Adrenal gland (tissue), 19 donors: ENCODE measurements at places on chromosomes 11 and 22.

- H3K4me1 ChIP-seq = peaks cover 12% of the 10 kb centered on the region
- DNase-seq = no peak
- no peak overlapping the region for H3K27ac ChIP-seq
- no peak overlapping the region for H3K4me3 ChIP-seq
These were observed 25.3 kb downstream of the TPST2 start for GRCh38 chr22:26564672-26565071.

DNA sequence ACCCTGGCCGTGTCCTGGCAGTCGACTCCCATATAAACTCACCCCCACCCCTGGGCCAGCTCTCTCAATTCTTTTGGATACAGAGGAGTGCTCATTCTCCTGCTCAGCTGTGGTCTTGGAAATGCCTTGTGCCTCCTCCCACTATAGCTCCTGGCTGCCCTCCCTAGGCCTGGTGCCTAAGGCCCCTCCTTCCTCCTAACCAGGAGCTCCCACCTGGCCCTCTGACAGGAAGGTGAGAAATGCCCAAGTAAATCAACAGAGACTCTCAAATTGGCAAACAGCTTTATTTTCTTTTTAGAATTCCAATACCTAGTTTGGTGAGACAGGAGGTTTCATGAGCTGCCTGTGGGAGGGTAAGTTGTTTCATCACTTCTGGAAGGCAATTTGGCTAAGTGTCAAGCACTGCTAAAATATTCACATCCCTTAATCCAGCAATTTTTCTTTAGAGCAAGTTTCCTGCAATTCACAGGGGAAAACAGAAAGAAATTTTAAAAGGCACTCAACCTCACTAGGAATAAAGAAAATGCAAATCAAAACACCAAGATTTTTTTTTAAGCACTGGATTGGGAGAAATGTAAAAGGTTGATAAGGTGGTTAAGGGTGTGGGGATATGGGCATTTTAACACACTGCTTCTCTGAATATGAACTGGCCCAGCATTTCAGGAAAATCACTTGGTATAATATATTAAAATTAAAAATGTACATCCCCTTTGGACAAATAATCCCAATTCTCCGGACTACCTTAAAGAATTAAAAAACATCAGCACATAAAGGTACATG lies 209.7 kb upstream of the ARHGAP20 start:
- DNase-seq = no peak
- H3K27me3 ChIP-seq = no peaks in the 10 kb centered on the region
- peaks cover 4% of the 10 kb centered on the region for H3K4me1 ChIP-seq
- H3K4me3 ChIP-seq = no peak overlapping the region
- no peaks in the 10 kb centered on the region for H3K36me3 ChIP-seq

GRCh38 chr22:30336752-30337460 lies 10.2 kb upstream of the TBC1D10A start:
- no peak overlapping the region for H3K27ac ChIP-seq
- H3K4me1 ChIP-seq = peaks cover 3% of the 10 kb centered on the region
- H3K4me3 ChIP-seq = no peak overlapping the region
- H3K36me3 ChIP-seq = no peaks in the 10 kb centered on the region
- no peak for DNase-seq
- H3K27me3 ChIP-seq = no peaks in the 10 kb centered on the region

- DNase-seq = peak; percentile 89
- peaks cover 34% of the 10 kb centered on the region for H3K4me1 ChIP-seq
- H3K4me3 ChIP-seq = no peak overlapping the region
- no peak overlapping the region for H3K27ac ChIP-seq
- H3K27me3 ChIP-seq = no peaks in the 10 kb centered on the region
These were observed 28.0 kb downstream of the TPST2 start for GRCh38 chr22:26561756-26562417.

DNA sequence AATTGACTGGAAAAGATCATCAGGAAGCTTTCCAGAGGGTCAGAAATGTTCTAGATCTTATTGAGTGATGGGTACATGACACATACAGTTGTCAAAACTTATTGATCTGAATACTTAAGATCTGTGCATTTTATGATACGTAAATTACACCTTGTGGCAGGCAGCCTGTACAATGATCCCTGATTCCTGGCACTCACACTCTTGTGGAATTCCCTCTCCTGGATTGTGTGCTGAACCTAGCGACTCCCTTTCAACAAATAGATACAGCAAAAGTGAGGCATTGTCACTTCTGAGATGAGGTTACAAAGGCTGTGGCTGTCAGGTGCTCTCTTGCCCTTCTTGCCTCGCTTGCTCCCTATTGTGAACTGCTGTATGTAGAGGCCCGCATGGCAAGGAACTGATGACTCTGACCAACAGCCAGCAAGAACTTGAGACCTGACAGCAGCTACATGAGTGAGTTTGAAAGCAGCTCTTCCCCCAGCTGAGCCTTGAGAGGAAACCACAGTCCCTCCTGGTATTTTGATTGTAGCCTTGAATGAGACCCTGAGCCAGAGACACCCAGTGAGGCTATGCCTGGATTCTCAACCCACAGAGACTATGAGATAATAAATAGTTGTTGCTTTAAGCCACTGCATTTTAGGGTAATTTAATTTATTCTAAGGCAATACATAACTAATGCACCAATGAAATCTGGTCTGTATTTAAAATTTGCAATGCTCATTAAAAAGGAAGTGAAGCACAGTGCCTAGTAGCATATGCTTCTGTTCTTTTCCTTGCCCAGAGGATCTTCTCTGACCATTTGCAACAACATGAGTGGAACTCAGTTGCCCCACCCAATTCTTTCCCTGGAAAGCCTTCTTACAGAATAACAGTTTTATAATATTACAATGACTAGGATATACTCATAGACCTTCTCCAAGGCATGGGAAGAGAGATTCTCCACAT lies 60.5 kb upstream of the IZUMO1R start:
- no peak overlapping the region for H3K4me3 ChIP-seq
- no peaks in the 10 kb centered on the region for H3K4me1 ChIP-seq
- DNase-seq = no peak
- H3K27me3 ChIP-seq = no peaks in the 10 kb centered on the region
- no peak overlapping the region for H3K27ac ChIP-seq

DNA sequence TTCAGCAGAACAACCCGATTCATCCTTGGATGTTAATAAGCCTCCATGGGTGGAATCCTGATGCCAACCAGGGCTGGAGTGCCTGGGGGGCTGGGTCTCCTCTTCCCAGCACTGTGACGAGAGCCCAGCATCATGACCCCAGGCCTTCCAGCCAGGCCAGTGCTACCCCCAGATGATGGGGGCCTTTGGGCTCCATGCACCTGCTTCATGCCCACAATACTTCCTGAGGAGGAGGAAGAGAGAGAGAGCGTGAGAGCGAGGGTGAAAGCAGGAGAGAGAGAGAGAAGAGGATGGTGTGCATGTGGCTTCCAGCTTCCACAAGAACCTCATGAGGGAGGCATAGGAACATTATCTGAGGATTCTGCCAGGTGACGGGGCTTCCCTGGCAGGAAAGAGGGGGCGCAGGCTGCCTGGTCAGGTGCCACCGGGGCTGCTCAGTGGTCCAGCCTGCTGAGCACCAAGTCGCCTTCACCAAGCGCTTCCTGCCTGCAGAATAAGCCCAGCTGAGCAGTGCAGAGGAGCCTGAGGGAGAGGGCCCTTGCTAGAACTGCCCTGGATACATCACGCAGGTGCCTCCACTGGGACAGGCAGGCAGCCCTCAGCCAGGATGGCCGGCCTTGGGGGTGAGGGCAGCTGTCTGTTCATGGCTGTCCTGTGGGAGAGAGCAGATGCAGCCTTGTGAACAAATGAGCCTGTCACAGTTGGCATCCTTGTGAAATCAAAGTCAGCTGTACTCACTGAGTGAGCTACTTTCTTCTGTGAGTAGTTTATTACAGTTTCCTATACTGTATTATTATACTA lies 243.3 kb upstream of the B3GAT1 start:
- no peaks in the 10 kb centered on the region for H3K4me1 ChIP-seq
- H3K36me3 ChIP-seq = no peaks in the 10 kb centered on the region
- no peak overlapping the region for H3K27ac ChIP-seq
- H3K27me3 ChIP-seq = no peaks in the 10 kb centered on the region
- H3K4me3 ChIP-seq = no peak overlapping the region

GRCh38 chr11:59283825-59284772 lies 71.4 kb upstream of the MPEG1 start:
- H3K4me3 ChIP-seq = no peak overlapping the region
- no peaks in the 10 kb centered on the region for H3K36me3 ChIP-seq
- H3K4me1 ChIP-seq = no peaks in the 10 kb centered on the region
- DNase-seq = peak; percentile 77
- H3K27ac ChIP-seq = no peak overlapping the region
- no peaks in the 10 kb centered on the region for H3K27me3 ChIP-seq

DNA sequence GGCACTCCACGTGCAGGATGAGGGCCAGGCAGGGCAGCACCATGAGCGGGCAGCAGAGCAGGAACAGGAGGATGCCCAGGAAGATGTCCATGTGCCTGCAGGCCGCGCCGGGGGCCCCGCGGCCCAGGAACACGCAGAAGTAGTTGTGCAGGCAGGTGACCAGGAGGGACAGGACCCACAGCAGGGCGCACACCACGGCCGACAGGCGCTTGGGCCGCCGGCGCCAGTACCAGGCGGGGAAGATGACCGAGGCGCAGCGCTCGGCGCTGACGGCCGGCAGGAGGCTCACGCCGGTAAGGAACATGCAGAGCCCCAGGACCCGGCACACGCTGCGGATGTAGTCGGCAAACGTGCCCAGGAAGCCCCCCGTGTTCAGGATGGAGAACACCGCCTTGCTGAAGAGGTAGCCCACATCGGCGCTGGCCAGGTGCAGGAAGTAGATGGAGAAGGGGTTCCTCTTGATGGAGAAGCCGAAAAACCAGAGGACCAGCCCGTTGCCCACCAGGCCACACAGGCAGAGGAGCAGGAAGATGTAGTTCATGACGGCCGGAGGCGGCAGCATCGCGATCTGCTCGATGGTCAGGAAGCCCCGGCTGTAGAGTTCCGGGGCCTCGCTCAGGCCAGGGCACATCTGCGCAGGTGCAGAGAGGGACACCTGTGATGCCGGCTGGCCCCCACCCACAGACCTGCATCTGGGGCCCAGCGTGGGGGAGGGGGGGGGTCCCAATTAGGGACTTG lies 7.2 kb downstream of the MRGPRF start:
- no peak for DNase-seq
- H3K36me3 ChIP-seq = peaks cover 4% of the 10 kb centered on the region
- no peaks in the 10 kb centered on the region for H3K4me1 ChIP-seq
- peaks cover 5% of the 10 kb centered on the region for H3K27me3 ChIP-seq
- H3K4me3 ChIP-seq = no peak overlapping the region
- no peak overlapping the region for H3K27ac ChIP-seq

DNA sequence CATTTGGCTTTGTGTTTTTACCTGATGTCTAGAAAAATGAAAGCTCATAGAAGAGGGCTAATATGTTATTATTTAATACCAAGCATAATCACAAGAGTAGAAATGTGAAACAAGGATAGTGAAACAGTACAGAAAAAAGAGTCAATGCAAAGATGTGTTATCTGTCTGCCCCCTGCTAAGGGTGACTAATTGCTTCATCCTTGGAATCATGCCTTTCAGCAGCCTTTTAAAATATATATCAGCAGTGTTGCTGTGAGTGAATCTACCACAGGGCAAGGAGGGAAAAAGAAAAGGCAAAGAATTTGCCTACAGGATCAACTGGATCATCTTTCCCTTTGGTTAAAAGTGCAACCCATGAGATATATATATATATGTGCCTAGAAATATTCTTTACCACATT lies 867.2 kb upstream of the RAG2 start:
- H3K27me3 ChIP-seq = no peaks in the 10 kb centered on the region
- no peak overlapping the region for H3K4me3 ChIP-seq
- H3K27ac ChIP-seq = no peak overlapping the region
- no peaks in the 10 kb centered on the region for H3K4me1 ChIP-seq
- DNase-seq = no peak
- H3K36me3 ChIP-seq = no peaks in the 10 kb centered on the region

DNA sequence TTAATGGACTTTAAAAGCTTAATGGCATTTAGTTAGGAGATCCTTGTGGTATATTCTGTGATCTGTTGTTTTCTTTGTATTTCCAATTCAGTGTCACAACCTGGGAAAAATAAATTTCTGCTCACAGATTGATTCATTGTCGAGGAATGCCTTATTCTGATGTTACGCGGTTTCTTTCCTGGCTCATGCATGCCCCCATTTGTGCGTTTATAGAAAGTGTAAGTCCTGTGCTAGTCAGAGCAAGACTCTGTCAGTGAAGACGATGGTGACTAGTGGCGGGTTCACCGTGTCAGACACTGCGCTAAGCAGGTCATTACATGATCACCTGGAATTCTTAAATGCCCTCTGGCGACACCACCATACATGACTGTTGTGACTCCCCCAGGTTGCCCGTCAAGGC lies 169.4 kb downstream of the TBC1D22A start:
- DNase-seq = no peak
- H3K27ac ChIP-seq = no peak overlapping the region
- H3K36me3 ChIP-seq = no peaks in the 10 kb centered on the region
- no peaks in the 10 kb centered on the region for H3K4me1 ChIP-seq
- no peak overlapping the region for H3K4me3 ChIP-seq
